ENCODE measurements at places on chromosomes 2 and 18. TPM values are rescaled to one million over a fixed set of nuclear protein-coding genes. Genes with fewer than 3 reads are reported as not detected.

DNA sequence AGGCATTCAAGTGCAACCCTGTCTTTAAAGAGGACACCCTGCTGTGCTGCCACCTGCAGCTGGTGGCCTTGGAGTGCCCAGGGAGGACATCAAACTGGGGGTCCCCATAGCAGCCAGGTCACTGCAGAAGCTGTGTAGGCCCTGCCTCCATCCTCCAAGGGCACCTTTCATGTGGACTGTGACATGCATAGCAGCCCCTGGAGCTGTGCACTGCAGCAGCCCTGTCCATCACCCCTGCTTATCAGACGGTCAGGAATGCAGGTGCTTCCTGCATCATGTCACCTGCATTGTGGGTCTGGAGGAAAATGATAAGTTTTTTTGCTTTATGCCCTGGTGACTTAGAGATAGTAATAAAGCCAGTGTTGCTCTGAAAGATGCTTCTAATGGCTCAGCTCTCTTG, 155.7 kb downstream of the DYSF start:
- no peak for DNase-seq

DNA sequence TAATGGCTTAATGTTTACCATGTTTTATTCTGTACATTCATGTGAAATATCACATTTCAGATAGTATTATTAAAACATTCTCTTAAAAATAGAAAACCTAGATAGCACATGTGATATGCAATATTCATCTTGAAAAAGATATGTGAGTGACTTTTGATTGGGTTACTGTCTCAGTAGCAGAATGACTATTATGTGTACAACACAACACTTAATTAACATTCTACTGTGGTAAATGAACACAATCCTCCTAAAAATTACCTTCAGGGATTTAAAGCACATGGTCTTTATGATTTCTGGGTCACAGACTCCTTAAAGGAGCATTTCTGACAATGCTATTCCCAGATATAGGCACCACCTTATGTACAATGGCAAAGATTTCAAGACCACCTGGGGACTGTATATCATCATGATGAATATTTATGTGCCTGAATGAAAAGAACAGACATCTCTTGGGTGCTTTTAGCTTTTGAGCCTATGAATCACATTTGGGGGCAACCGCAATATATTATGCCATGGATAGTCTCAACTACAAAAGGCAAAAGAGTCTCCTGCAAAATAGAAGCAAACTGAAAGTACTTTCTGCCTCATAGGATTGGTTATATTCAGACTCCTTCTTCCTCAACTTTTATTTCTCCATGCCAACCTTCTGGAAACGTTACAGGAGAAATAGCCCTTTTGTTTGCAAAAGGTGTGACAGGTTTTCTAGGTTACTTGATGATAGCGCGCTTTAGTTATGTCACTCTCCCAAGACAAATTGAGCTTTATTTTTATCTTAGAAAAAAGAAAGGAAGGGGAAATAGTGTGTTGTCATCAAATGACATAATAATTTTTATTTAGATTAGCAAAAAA, 259.0 kb downstream of the CALCRL start:
- DNase-seq: no peak

DNA sequence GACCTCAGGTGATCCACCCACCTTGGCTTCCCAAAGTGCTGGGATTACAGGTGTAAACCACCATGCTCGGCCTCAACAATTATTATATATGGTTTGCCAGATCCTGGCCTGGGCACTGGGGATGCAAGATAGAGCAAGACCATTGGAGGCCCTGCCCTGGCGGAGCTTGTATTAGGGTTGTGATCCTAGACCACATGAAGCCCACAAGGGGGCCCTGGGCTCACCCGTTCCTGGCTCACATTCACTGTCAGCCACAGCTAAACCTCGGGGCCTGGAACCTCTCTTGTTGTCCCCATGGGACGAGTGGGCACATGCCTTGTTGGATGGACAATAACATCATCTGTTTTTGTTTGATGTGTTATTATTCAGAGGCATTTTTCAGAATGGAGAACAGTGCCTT, 14.9 kb downstream of the HPCAL1 start:
- no peak for DNase-seq

- DNase-seq: peak; percentile 35
Observed at GRCh38 chr2:222320436-222321395, 21.9 kb upstream of the PAX3 start.

- DNase-seq: no peak
Observed at GRCh38 chr2:176745543-176746200, 466.9 kb upstream of the HNRNPA3 start.

GRCh38 chr18:63290821-63291200, 28.8 kb downstream of the BCL2 start:
- no peak for DNase-seq

DNA sequence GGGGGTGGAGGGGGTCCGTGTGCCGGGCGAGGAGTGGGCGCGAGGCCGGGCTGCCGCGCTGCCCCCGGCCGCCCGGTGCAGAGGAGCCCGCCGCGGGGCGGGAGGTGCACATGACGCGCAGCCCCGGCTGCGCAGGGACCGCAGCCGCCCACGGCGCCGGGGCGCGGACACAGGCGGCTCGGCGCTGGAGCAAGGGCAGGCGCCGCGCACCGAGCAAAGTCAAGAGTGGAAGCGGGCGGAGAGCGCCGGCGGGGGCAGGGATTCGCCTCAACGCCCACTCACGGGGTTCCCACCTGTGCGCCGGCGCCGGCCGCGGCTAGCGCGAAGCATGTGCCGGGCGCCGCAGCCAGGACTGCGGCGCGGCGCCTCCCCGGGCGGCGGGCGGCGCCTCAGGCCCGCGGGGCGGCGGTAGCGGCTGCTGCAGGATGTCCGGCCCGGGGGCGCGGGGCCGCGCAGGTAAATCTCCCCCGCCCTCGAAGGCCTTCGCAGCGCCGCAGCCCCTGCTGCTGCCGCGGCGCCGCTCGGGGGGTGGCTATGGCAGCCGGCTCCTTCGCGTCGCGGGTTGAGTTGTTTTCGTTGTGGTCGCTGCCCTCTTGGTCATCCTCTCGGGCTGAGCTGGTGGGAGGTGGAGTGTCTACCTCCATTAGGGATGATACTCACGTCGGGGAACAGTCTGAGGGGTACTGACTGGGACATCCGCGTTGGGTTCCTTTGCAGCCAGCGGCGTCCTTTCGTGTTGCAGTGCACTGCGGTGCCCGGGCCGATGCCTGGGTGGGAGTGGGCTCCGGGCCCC, 216.3 kb upstream of the DTNA start:
- peak; percentile 32 for DNase-seq

DNA sequence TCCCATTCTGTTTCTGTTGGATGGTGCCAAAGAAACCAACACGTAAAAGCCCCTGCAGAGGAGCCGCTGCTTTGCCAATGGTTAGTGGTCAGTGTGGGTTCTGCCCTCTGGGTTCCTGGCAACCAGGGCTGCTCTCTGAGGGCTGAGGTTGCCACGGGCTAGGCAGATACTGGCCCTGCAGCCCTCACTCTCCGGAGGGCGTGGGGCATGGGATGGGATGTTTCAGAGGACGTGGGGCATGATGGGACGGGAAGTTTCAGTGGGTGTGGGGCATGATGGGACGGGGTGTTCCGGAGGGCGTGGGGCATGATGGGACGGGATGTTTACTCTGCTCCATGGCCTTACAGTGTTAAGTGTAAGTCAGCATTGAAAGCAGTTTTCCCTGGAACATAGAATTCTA, 34.2 kb downstream of the ADI1 start:
- no peak for DNase-seq

DNA sequence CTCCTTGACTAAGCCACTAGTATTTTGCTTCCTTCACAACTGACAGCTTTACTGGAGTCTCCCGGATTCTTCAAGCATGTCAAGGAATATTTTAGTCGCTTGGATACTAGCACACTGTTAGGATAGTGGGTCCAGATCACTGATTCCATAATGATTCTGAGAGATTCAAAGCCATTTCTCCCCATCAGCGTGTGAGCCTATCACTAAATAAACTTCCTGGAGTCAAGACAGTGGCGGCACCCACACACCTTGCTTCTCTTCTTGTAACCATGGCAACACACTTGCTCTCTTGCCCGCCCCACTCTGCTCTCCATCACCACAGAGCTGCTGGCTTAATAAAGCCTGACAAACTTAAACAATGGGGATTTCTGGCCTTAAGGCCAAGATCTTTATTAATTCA, 245.1 kb downstream of the LRRTM1 start:
- DNase-seq: no peak

GRCh38 chr18:34203866-34204265, 20.8 kb downstream of the NOL4 start:
- no peak for DNase-seq

- no peak for DNase-seq
Observed at GRCh38 chr2:104745846-104746245, 108.1 kb upstream of the POU3F3 start.

GRCh38 chr18:33010149-33010548, 237.3 kb upstream of the KLHL14 start:
- peak; percentile 14 for DNase-seq

- DNase-seq: peak; percentile 12
Observed at GRCh38 chr2:132668189-132668823, 1.7 kb downstream of the LYPD1 start.

GRCh38 chr2:42854207-42854818, 61.9 kb upstream of the HAAO start:
- DNase-seq: peak; percentile 89

DNA sequence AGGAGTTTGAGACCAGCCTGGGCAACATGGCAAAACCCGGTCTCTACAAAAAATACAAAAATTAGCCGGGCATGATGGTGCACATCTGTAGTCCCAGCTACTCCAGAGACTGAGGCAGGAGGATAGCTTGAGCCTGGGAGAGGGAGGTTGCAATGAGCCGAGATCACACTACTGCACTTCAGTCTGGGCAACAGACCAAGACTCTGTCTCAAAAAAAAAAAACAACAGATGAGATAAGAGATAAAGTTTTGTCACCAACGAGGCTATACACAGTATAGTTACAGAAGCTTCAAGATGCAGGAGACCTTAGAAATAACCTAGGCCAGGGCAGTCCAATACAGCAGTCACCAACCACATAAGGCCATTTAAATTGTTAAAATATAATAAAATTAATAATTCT, 9.4 kb downstream of the FAM124B start:
- DNase-seq: no peak

- DNase-seq: peak; percentile 88
Observed at GRCh38 chr2:190343536-190344275, at the start of gene INPP1. Gene INPP1 (plus strand): TSS chr2:190343589. CDS start chr2:190360103, 16,514 bp downstream.

- no peak for DNase-seq
Observed at GRCh38 chr18:2706903-2707302, 51.4 kb downstream of the SMCHD1 start.

- no peak for DNase-seq
Observed at GRCh38 chr2:239047420-239047819, 199.5 kb downstream of the TWIST2 start.

- peak; percentile 57 for DNase-seq
Observed at GRCh38 chr18:7840411-7840810, 273.3 kb downstream of the PTPRM start.

DNA sequence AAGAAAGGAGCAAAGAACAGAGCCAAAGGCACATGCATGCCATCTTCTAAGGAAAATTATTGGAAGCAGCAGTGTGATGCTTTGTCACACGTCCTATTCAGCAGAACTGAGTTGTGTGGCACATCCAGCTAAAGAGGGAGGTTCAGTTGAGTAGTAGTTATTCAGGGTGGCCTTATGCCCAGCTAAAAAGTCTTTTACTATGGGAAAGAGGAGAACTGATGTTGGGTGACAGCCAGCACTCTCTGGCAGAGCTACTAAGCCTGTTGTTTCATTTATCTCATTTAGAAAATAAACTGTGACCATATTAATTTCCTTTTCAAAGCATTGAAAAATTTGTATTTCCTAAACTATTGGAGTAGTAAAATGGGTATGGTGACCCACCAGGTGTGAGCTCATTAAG, 18.5 kb downstream of the ITGA6 start:
- DNase-seq: peak; percentile 52

DNA sequence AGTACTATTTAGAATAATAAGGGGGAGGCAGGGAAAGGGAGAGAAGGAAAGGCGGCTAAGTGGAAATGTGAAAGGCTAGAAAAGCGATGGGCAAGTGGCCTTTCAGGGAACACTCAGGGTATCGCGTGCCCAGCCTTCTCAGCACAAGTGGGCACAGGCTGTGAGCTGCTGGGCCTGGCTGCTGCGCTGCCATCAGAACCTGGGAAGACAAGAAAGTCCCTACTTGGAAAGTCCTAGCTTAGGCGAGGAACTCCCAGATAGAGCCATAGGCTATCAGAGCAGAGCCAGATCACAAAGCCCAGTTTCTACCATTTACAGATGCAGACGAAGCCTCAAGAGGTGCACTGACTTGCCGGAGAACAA, 9.8 kb upstream of the FZD7 start:
- DNase-seq: no peak

- no peak for DNase-seq
Observed at GRCh38 chr18:74171910-74172606, 23.7 kb downstream of the TIMM21 start.

DNA sequence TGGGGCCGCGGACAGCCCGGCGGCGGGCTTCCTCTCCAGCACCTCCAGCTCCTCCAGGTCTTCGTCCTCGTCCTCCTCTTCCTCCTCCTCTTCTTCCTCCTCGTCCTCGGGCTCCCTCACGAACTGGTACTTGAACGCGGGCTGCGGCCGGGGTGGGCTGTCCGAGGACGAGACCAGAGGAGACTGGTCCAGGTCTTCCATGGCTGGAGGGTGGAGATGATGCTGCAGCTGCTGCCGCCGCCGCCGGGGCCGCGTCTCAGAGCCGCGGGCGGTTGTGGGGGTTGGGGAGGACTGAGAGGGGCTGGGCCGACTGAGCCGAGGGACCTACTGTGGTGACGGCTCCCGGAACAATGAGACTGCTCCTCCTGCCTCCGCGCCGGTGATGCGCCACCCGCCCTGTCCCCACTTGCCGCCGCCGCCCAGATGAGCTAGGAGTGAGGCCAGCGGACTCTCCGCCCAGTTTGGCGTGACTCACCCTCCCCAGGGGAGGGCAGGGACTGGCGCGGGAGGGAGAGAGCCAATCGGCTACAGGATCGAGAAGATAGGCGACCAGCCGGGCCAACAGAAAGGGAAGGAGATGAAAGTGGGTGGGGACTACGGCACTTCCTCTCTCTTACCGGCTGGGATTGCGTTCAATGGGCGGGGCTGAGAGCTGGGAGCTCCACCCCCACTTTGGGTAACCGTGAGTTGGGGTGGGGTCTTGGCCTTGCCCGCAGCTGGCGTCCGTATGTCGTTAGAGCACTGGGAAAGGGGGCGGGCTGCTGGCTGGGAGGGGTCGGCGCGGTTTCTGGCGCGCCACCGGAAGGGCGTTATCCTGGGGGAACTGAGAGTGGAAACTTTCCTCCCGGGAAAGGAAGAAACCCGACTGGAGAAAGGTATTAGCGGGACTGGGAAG, at the start of gene RTN4:
Gene RTN4, minus strand, starts transcription at position 352 of the 895 bp plus-strand sequence. Its CDS starts 151 bp downstream, at position 201.
- DNase-seq: peak; percentile 100

The UGT1A10 gene
- total RNA-seq: not detected

The PDCD1 gene
- 0.04 TPM for total RNA-seq

The CASP8 gene
- total RNA-seq: 9.3 TPM

The NOL4 gene
- total RNA-seq: 0.09 TPM

The IL36G gene
- 0.31 TPM for total RNA-seq

The ABCG5 gene
- total RNA-seq: not detected

The CDH20 gene
- total RNA-seq: 0.80 TPM

The TOGARAM2 gene
- 1.2 TPM for total RNA-seq

The ERICH2 gene
- total RNA-seq: 0.35 TPM

The PCARE gene
- 0.09 TPM for total RNA-seq

The TTLL4 gene
- total RNA-seq: 9.7 TPM

All from muscle of leg (tissue), 16 donors.